ACHN (cell line): ENCODE measurements at places on chromosomes 13 and 19.

DNA sequence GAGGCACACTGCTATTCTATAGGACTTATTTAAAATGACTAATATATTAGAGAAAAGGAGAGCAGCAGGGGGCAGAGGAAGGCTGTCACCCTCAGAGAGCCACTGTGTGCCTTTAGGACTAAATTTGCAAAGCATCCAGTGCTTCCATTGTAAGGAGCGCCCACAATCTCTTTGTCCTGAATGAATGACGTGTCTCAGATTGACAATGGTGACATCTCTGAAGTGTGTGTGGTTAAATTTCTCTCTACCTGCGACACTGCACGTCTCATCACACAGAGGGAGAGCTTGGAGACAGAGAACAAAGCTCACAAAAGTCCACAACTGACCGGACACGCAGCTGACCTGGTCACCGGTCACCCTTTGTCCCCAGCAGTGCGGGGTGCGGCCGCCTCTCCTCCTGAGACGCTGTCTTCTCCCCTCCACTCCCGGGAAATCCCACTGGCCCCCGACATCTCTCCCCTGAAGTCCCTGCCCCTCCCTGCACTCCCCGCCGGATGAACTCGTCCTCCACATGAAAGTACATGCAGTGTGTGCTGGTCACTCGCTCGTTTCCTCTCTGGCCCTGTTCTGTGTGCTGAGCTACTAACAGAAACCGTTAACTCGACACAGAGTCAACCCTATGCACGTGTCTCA, 107.2 kb downstream of the RAB20 start:
- DNase-seq, result no peak

GRCh38 chr13:31350560-31350959, 150.8 kb downstream of the B3GLCT start:
- no peak for DNase-seq

GRCh38 chr19:3045191-3045590, 16.1 kb upstream of the TLE2 start:
- DNase-seq, result no peak

GRCh38 chr13:100854006-100854405, 179.4 kb upstream of the TMTC4 start:
- DNase-seq, result no peak

- DNase-seq, result peak; percentile 68
These were observed 61.4 kb downstream of the RFX2 start for GRCh38 chr19:6048793-6049405.
